Fibroblast of upper back skin (primary cell): ENCODE measurements at places on chromosomes 12 and 14.

DNA sequence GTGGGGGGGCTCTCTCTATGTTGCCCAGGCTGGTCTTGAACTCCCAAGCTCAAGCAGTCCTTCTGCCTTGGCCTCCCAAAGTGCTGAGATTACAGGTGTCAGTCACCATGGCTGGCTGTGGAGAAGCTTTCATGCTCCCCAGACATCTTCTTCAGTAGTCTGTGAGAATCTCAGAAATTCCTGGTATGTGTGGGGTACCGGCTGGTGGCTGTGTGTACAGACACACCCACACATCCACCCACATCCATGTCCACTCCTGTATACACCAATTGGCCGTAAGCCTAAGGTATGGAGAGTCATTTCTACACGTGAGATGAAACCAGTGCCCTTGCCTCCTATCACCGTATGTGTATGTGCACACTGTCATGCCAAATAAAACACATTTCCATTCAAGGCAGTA is 27.8 kb downstream of the GPRC5D start:
- no peak for DNase-seq

- no peak for DNase-seq
Measured at GRCh38 chr12:121592320-121592719, 11.5 kb upstream of the KDM2B start.

DNA sequence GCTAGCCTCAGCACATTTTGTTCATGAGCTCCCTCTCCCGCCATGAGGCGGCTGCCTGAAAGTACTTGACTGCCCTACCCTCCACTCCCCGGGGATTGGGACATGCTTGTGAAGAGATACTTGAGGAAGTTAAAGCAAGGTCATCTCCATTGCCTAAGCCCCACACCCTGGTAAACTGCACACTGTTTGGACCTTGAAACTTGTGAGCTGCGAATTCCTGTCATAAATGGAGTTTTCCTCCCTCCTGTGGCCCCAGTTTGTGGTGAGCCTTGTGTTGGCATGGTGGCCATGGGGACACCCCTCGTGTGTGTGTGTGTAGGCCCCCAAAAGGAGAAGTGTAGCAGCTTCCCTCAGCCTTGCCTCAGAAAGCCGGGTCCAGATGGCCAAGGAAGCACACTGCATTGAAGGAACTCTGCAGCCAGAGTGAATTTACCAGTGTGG is 395.5 kb downstream of the ZFP36L1 start:
- no peak for DNase-seq

GRCh38 chr12:11723993-11724392 is 74.5 kb downstream of the ETV6 start:
- DNase-seq: peak; percentile 54

GRCh38 chr12:123167329-123167728 is 16.4 kb upstream of the PITPNM2 start:
- no peak for DNase-seq

DNA sequence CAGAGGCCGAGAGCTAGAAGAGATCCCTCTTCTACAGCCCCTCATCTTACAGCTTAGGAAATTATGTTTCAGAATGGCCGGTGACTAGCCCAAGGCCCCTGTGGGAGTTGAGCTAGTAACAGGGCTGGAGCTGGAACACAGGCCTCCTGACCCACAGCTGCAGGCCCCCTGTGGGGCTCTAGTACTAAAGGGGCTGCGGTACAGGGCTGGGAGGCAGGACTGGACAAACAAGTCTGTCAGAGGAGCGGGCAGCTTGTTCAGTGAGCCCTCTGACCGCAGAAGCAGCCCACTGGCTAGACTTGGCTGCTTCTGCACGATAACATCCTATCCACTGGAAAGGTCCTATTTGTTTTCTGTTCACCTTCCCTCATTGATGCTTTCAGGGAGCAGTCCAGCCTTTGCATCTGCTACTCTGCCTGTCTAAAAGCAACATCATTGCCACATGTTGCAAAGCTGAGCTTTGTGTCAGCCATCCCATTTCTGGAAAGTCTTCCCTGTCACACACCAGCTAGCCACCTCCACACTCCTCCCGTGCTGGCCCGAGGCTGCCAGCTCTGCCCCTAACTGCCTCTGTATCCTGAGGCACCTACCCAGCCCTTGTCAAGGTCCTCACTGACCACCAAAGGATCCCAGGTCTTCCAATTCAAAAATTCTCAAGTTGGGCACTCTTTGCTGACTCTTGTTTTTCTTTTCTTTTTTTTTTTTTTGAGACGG is 10.2 kb downstream of the PSMC1 start:
- DNase-seq: no peak

DNA sequence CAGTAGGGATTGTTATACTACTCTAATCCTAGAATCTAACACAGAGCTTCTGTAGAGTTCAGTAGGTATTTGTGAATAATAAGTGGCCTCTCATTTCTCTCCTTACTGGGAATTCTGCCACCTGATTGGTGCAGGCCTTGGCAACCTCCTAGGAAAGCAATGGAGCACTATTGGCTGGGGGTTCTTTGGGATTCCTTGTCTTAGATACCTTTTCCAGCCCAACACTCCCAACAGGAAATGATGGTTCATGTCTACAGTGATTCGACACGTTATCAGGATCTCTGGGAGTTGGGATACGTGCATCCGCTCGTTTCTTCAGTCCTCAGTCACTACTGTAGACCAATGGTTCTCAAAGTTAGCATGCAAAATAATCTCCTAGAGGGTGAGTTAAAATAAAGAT is 67.4 kb downstream of the ELK3 start:
- DNase-seq: no peak

DNA sequence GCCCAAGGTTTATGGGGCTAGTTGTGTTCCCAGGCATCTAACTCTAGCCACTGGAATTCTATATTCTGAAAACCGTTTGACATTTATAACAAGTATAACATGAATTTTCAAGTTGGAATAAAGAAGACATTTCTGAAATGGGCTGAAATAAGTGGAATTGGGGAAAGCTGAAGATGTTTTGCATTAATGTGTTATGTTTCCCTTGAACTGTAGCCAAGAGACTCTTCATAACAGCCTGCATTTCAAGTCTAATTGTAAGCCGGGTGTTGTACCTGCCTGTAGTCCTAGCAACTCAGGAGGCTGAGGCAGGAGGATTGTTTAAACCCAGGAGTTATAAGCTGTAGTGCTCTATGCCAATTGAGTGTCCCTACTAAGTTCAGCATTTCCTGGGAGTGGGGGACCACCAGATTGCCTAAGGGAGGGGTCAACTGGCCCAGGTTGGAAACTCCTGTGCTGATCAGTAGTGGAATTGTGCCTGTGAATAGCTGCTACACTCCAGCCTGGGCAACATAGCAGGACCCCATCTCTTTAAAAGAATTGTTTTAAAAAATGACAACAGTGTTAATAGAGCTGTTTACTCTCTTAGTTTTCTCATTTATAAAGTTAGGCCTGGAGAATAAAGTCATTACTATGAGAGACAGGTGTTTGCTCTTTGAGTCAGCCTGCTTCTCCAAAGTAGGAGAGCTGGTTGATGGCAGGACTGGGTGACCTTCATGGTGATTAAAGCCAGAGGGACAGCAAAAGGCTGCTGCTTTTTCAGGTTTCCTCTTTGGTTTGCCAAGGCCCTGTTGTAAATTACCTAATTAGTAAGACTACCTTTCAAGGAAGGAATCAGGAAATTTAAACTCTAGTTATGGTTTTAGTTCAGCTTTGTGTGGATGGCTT is 483.6 kb upstream of the RGS6 start:
- no peak for DNase-seq

- DNase-seq: no peak
Measured at GRCh38 chr14:92108345-92109254, 2.2 kb upstream of the ATXN3 start.

GRCh38 chr14:96261772-96262655 is 6.0 kb downstream of the BDKRB1 start:
- peak; percentile 40 for DNase-seq

GRCh38 chr12:68001486-68002466 is 12.5 kb downstream of the IFNG-AS1 start:
- peak; percentile 13 for DNase-seq

DNA sequence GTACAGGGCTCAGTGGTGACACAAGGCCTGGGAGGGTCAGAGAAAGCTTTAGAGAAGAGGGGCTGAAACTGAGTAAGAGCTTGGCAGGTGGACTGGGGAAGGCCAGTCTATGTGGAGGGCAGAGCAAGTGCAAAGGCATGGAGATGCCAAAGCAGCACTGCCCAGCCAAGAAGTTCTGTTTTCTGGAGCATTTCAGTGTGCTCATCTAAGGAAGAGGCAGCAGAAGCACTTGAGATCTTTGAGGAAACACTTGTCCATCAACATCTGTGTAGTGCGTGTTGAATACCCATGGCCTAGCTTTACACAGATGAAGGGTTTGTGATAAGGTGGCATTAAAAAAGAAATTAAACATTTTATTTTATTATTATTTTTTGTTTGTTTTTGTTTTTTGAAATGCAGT is 52.8 kb downstream of the FOS start:
- no peak for DNase-seq
